Cerebellar nuclear complex (tissue), 1 donor: ENCODE measurements at places on chromosomes 7 and 10.
A peak's percentile ranks its signal among the peaks of the same experiment; 100 is the strongest.

DNA sequence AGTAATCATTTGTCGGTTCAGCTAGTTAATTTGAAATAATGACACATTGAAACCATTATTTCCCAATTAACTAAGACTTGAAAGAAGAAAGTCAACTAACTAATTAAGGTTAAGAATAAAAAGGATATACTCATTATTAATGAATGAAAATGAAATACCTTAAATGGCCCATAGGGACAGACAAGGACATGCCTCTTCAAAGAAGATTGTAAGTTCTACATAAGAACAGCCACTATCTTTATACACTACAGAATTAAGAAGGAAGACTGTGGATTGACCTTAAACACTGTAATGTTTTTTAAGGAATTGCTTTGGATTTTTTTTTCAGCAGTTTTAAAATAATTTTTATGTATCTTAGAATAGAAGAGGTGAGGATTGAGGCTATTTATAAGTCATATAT, 60.7 kb downstream of the CSTF2T start:
- no peak for DNase-seq

DNA sequence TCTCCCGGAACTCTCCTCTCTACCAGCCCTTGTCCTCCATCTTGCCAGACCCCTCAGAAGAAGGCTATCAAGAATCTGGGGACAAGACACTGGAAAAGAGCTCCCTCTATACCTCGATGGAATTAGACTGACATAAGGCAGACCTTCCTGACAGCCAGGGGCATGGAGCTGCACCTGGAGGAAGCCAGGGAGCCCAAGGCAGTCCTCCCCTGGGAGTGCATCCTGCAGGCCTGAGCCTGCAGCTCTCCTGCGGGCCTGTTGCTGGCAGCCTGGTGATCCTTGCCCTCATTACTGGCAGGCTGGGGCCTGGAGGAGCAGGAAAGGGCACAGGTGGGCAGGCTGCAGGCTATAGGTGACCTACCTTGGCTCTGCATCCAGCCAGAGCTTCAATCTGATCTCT, 323.4 kb downstream of the GRID1 start:
- no peak for DNase-seq

DNA sequence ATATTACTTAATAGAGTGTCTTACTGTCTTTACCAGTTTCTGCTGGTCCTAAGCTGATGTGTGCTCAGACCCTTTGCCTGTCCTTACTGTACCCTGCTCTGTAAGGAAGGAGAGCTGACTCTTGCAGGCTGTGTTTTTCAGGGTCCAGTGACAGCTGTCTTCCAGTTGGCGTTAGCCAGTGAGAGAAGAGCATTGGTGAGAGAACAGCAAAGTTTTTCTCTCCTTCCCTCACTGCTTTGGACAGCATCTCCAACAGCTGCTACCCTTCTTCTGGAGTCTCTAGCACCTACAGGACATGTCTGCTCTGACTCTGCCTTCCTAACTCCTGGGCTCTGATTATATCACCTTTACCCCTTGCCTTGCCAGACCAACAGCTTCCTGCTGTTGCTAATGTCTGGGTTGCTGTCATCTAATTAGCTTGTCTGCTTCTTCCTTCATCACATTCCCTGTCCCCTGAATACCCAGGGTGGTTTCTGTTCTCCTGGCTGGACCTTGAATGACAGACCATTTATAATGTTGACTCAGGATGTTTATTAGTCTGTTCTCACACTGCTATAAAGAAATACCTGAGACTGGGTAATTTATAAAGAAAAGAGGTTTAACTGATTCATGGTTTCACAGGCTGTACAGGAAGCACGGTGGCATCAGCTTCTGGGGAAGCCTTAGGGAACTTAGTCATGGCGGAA, 23.5 kb upstream of the PANK1 start:
- no peak for DNase-seq

DNA sequence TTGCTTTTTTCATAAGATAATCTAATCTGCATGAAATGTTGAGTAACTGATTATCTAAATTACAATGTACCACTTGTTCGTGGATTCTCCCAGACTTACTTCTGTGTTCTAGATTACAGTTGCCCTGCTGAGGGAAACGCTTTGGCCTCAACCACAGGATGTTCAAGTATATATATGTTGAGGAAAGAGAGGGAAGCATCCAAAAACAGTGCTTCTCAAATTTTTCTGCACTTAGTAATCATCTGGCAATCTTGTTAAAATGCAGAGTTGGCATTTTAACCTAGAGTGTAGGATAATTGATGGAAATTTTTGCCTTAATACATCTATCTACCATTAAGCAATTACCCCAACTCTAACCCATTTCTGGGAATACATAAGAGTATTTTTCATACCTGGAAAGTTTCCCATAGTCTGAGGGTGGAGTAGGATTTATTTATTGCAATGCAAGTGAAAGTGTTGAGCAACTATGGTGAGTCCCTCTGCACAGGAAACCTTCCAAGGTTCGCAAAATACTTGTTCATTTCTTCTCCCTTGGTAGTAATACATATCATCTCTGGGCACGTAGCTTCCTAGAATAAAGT, 59.6 kb upstream of the C1GALT1 start:
- DNase-seq, result no peak

DNA sequence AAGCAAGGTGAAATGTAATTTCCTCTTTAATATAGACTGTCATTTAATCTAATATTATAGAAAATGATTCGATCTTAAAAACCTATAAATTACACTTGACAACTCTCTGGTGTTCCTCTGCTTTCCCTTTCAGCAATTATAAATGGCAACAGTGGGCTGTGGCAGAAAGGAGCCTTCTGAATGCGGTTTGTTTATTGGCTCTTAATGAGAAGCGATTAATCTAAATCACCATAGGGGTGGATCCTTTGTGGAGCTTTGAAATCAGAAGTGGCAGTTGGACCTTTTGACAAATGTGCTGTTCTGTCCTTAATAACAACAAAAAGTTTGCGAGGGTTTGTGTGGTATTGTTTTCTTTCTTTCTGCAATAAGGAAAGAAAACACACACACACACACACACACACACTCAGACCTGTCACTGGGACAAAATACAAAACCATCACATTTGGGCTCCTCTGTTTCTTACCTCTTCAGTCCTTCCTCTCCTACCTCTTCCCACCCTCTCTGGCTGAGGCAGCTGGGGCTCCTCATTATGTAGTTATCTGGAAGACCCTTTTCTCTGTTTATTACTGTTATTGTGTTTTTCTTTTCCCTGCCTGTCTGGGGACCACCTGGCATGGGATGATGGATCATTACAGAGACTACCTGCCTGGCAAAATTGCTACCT, 316.2 kb downstream of the SORCS3 start:
- no peak for DNase-seq

DNA sequence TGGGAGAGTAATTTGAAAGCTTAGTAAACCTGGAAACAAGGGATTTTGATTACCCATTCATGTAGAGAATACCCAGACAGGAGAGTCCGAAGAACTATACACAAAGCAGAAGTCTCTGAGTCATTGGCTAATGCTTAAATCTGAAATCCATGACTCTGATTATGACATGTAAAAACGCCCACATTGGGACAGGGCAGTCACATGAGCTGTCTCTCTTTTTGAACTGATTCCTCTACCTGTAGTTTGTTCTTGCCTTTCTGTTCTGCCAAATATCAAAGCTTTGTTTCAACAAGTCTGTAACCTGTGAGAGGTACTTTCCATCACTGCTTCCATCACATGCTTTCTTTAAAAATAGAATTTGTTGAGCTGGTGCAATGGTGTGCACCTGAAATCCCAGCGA, 4.3 kb upstream of the GPNMB start:
- no peak for DNase-seq

- no peak for DNase-seq
Measured at GRCh38 chr7:114678116-114678515, 243.8 kb upstream of the MDFIC start.

- no peak for DNase-seq
Measured at GRCh38 chr10:13803566-13804554, 217.1 kb downstream of the PRPF18 start.

GRCh38 chr7:28984631-28985030, 26.5 kb upstream of the TRIL start:
- no peak for DNase-seq

DNA sequence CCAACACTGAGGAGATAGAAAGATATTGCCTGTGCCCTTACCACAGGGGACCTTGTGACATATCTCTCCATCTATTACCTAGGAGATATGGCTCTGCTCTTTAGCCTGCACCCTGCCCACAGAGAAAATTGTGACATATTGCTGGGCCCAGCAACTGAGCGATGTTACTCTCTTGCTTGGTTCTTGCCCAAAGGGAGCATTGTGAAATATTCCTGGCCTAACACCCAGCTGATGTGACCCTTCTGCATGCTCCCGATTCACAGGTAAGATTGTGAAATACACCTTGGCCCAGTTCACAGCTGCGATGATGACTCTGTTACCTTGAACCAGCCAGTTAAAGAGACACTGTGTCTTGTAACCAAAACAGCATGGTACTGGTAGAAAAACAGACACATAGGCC, 37.2 kb upstream of the ZNF107 start:
- no peak for DNase-seq

- peak; percentile 23 for DNase-seq
Measured at GRCh38 chr10:102335184-102335583, 60.3 kb upstream of the NFKB2 start.

DNA sequence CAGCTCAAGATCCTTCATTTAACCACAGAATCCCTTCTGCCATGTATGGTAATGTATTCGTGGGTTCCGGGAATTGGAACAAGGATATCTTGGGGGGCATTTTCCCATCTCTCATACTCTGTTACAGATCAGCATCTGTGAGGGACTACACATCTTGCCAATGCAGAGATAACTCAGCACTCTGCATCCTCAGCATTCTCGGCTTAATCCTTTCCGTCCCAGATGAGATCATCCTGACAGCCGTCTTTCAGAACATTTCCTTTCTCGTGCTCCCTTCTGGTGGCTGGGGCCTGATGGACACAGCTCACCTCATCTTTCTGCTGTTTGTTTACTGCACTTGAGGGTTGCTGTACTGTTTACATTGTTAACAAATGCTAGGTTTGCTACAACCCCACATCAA, 25.3 kb downstream of the FKBP6 start:
- no peak for DNase-seq

GRCh38 chr10:80415734-80416478, 7.6 kb downstream of the PRXL2A start:
- no peak for DNase-seq

DNA sequence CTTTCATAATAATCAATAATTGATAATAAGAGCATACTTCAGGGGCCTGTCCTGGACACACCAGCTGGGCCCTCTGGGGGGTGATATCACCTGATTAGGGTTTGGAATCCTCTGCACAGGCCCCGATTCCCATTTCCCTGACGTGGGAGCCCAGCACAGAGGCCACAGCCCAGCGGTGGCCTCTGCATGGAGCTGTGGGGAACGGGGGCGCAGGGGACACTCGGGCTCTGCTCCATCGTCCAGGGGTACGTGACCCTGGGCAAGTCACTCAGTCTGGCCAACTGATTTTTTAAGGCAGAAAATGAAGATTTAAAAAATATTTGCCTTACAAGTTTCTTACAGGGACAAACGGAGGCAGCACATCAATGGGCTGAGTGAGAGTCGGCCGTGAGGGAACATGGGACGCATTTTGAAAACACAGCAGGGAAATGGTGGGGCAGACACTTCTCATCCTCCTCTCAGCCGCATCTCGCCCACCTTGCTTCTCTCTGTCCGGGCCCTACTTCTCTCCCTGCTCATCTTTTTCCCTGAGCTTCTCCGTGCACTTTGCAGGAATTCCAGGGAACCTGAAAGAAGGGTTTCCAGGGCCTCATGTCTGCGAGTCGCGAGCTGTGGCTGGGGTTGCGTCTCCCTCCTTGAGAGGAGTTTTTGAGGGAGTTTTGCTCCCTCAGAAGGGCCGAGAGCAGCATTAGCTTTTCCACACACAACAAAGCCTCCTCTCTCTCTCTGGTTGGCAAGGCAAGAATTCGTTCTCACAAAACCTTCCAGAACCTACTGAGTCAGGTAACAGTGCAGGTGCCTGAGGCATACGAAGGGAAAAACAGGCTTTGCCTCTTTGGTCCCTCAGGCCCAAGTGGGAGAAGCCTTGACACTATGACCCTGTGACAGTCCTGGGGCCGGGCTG, 312.0 kb downstream of the WDR37 start:
- DNase-seq, result no peak

DNA sequence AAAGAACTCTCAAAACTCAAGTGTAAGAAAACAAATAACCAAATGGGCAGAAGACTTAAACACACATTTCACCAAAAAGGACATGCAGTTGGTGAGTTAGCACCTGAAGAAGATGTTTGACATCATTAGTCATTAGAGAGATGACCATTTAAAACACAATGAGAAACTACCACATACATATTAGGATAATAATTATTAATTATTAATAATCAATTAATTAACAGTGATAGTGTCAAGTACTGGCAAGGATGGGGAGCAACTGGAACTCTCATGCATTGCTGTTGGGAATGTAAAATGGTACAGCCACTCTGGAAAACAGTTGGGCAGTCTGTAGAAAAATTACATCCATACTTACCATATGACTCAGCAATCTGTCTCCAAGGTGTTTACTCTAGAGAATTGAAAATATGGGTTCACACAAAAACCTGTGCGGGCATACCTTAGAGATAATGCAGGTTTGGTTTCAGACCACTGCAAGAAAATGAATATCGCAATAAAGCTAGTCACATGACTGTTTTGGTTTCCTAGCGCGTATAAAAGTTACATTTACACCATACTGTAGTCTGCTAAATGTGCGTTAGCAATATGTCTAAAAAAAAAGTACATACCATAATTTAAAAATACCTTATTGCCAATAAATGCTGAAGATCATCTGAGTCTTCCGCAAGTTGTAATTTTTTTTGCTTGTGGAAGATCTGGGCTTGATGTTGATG, 30.3 kb downstream of the ARID5B start:
- DNase-seq, result no peak

- no peak for DNase-seq
Measured at GRCh38 chr10:122499012-122499411, 37.7 kb downstream of the HTRA1 start.

DNA sequence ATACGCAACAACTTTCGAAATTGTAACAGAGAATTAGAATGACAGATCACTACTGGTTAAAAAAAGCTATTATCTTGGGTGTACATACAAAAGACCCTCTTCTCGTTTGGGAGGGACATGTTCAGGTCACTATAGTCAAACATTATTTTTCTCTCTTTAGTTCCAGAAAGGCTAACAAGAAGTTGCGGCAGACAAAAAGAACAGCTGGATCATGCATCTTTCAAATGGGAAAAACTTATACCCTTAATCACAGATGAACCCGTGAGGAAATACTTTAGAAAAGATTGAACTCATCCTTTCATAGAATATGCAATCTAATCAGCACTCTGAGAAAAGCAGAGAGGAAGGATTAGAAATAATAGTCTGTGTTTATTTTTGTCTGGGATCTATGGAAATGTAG, 72.5 kb downstream of the EVX1 start:
- no peak for DNase-seq

GRCh38 chr7:92794391-92794790, 42.0 kb downstream of the CDK6 start:
- DNase-seq, result no peak
